ENCODE measurements at places on chromosomes 5 and 9.

DNA sequence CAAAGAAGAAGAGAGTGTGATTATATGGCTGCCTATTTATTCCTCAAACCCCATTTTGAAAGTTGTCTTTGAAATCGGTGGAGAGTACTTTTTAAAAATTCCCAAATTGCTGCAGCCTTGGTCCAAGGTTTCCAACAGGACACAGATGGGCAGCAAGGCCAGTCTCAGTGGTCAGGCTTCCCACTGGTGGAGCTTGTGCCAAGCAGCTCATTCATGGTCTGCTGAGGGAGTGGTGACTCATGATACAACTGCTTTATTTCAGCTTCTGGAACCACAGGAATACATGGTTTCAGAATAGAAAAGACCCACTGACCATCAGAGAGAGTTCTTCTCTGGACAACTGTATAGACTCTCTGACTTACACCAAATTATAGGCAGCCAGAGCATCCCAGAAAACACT lies 673.1 kb upstream of the KLF4 start:
- DNase-seq: no peak

GRCh38 chr5:57368010-57368409 lies 114.6 kb downstream of the ACTBL2 start:
- DNase-seq: no peak

- DNase-seq: no peak
Measured at GRCh38 chr5:44827681-44828080, 18.9 kb downstream of the MRPS30 start.

- DNase-seq: no peak
Measured at GRCh38 chr9:108474356-108474755, 381.4 kb downstream of the ACTL7B start.

DNA sequence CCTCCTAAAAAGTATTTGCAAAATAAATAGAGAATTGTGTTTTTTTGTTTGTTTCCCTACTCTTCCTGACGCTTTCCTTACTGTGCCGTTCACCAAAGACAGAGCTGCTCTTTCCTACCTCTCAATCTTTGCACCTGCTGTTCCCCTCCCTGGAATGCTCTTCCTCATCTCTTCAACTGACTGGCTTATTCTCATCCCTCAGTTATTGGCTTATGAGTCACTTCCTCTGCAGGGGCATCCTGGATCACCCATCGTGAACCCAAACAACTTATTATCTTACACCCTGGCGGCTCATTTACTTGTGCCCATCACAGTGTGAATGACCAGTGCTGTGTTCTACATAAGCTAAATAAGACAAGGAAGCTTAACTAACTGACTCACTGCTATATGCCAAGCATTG lies 36.1 kb upstream of the CCNG1 start:
- no peak for DNase-seq

DNA sequence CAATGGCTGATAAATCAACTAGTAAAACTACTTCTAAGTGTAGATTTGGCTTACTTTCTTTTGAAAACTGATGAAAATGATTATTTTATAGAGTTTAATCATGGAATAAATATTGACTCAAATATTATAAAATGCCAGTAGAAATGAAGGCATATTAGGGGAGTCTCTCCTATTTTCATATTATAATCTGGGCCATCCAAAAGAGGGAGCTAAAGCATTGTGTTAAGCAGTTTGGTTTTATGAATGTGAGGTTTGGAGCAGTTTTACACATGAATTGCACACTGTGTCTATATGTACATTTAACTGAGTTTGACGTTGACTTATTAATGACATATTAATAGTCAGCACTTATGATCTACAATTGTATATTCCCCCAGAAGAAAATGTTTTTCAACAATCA lies 17.4 kb downstream of the CDH9 start:
- DNase-seq: peak; percentile 55

GRCh38 chr5:77418601-77419581 lies 73.2 kb downstream of the WDR41 start:
- no peak for DNase-seq

- DNase-seq: no peak
Measured at GRCh38 chr5:122170620-122171019, 41.3 kb downstream of the ZNF474 start.

DNA sequence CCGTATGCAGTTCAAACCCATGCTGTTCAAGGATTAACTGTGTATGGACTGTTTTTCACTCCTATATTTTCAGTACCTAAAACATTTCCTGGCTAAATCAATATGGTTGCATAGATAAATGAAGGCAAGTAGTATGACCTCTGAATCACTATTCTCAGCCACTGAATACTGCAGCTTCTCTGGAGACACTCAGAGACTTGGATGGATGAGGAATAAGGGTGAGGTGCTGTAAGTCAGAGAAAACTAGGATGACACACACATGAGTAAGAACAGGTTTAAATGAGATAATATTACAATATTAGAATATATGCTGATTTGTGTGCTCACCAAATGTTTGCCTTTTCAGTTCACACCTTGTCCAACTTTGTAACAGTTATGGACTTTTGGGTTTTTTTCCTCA lies 26.0 kb upstream of the ANXA1 start:
- no peak for DNase-seq

GRCh38 chr5:756171-756570 lies 28.4 kb downstream of the ZDHHC11B start:
- no peak for DNase-seq

- DNase-seq: peak; percentile 31
Measured at GRCh38 chr5:138833080-138833479, 42.1 kb downstream of the LRRTM2 start.

DNA sequence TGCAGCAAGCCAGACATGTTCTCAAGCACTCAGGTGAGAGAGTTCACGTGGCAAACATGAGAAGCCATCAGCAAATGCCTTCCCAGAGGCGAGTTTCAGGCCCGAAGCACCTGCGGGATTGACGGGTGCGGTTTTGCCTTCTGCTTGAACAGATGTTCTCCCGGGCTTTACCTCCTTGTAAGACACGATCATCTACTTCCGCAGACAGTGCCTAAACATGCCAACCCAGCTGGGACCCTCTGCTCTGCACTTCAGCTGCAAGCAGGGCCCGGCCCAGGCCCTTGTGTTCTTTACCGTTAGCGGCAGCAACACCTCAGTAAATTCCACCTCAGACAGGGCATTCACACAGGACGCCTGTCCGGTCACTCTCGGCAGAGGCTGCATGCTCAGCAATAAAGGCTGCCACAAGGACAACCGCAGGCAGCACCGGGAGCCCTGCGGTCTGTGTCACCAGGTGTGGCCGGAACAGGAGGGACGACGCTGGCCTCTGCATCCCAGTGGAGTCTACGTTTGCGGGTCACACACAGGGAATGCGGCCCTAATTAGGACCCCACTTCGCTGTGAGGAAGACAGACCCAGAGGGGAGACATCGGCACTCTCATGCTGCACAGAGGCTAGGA lies 139.6 kb downstream of the ROR2 start:
- DNase-seq: peak; percentile 77

GRCh38 chr9:98545021-98545420 lies 163.7 kb downstream of the GABBR2 start:
- DNase-seq: no peak

DNA sequence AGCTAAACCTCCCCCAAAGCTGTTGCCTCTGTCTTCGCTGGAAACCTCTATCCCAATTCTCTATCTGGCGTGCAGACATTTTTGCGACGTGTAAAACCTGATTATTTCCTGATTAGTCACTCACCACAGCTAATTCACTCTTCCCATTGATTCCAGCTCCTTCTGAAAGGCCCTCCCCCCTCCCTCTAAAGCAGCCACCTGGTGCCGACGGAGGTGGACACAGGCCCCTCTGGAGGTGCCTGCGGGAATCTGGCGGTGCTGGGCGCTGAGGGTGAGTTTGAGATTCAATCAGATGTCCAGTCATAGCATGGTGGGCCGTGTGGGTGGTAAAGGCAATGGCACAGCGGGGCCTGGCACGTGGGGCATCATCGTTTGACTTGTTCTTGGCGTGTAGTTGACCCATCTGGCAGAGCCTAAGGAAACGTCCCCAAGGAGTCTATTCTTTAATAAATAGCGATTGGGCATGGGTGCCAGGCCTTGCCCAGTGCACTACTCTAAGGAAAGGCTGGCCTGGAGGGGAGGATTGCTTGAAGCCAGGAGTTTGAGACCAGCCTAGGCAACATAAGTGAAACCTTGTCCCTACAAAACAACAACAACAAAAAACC lies 271.1 kb upstream of the MVB12B start:
- DNase-seq: no peak

- no peak for DNase-seq
Measured at GRCh38 chr9:99749641-99750040, 72.0 kb upstream of the NR4A3 start.

- no peak for DNase-seq
Measured at GRCh38 chr5:6118691-6119090, 259.7 kb downstream of the MED10 start.

- DNase-seq: peak; percentile 31
Measured at GRCh38 chr5:36079200-36079781, 12.6 kb upstream of the UGT3A2 start.

- no peak for DNase-seq
Measured at GRCh38 chr9:136928591-136928990, 15.9 kb downstream of the FBXW5 start.

GRCh38 chr5:159975462-159976019 lies 33.4 kb upstream of the TTC1 start:
- no peak for DNase-seq

DNA sequence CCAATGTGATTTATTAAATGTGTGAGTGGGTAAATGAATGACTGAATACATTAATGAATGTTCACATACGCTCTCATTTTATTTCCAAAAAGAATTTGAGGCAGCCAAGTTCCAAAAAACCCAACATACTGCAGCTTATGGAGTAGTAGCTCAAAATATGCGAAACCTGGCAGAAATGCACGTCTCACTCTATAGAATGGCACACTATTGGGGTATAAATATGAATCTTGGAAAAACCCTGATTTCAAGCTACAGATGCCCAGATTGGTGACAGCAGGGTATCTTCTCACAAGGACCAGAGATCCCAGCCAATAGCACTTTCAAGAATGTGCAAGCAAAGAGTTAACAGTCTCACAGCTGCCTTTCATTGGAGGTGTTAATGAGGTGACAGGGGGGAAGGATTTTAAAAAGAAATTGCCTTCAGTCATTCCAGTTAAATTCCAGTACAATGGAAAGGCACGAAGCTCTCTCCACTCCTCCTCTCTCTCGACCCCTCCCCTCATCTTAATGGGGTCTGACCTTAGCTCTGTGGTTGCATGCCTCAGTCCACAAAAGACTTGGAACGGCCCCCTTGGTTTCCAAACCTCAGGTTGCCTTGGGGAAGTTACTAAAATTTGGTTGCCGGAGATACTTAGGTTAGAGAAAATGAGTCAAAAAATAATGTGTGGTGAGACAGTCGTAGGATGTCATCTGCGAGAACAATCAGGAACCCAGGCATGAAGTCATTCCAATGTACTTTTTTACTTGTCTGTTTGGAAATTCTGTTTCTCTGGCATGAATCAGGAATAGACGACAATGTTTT lies 307.4 kb downstream of the NFIB start:
- no peak for DNase-seq

DNA sequence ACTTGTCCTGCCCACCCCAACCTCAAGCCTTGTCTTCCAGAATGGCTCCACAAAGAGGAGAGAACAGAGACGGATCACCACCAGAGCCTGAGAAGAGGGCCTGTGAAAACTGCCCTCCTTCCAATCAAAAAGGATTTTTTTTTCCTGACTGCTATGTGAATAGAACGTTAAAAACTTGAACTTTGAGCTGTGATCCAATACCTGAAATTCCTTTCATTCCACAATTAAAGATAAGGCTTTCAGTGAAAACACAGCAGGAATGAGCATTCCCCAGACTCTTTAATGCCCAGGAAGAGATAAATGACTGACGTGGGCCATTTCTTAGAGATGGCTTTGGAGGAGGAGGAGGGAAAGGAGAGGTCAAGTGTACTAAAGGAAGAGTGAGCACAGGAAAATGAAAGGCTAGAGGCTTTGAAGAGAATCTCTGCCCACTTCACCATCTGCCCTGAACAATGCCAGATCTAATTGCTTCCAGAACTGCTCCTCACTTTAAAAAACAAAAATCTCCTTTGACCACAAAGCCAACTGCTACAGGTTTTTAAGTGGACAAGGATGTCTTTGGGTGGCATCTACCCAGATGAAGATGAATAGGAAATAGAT lies 177.9 kb upstream of the MAP3K1 start:
- peak; percentile 4 for DNase-seq

- DNase-seq: no peak
Measured at GRCh38 chr5:178350361-178351220, 118.0 kb upstream of the PHYKPL start.

- no peak for DNase-seq
Measured at GRCh38 chr5:128532127-128532526, 5.9 kb downstream of the FBN2 start.

- no peak for DNase-seq
Measured at GRCh38 chr5:89703817-89704216, 705.7 kb downstream of the CETN3 start.

GRCh38 chr5:104626122-104626521 lies 1063.5 kb upstream of the NUDT12 start:
- DNase-seq: no peak

DNA sequence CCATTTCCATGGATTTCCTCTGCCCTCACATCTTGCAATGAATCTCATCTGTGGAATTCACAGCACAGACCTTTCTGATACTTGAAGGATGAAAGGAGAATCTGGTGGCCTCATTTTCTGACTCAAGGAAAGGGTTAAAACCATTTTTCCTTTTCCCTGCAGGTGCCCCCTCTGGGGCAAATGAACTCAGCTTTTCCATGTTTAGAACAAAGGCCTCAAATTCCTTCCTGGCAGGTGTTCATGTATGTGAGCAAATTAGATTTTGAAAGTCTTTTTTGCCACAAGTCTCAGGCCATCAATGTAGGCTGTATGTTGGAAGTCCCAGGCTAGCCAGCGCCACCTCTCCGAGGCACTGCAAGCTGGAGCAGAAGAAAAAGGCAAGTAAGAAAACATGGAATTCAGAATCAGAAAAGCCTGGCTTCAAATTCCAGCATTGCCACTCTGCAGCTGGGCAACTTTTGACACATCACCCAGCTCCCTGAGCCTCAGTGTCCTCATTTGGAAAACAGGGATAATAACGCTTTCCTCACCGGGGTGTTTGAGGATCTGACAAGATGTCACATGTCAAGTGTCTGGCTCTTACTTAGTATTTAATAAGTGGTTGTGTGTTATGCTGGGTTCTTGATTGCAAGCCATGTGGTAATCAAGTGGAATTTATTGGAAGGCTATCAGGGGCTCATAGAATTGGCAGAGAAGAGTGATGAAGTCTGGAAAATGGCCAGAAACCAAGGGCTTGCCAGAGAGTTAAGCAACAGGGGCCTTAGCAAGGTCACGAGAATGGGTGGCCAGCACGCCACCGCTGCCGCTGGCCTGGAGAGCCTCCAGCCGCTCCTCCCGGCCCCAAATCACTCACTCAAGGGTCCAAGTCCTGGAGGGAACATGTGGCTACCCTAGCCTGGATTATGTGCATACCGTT lies 48.4 kb upstream of the SMIM23 start:
- DNase-seq: no peak

DNA sequence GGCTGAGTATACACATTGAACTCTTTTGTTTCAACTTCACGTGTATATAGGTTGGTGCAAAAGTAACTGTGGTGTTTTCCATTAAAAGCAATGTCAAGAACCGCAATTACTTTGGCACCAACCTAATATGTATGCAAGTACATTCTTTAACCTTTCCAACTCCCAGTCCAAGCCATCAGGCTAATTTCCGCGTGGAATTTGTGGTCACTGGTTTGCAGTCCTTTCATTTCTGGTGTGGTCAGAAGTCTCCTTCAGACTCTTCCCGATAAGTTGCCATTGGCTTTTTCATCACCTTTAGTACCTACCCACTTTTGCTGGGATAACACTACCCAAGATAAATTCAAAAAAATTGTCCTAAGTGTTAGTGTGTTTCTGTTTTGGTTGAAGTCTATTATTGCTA lies 84.0 kb downstream of the RGS3 start:
- DNase-seq: no peak

- DNase-seq: no peak
Measured at GRCh38 chr9:123090198-123090896, 56.9 kb downstream of the GPR21 start.

Data from NCI-H524 treated with DMSO at 0.1 percent for 48 hours (cell line).